ENCODE measurements at places on chromosomes 1 and 21.
A peak's percentile ranks its signal among the peaks of the same experiment; 100 is the strongest.

GRCh38 chr1:214514032-214514818 is 37.2 kb downstream of the PTPN14 start:
- DNase-seq = no peak

- DNase-seq = no peak
Measured at GRCh38 chr1:224188286-224188685, 5.2 kb downstream of the DEGS1 start.

- DNase-seq = no peak
Measured at GRCh38 chr1:173570370-173571007, 32.4 kb downstream of the SLC9C2 start.

DNA sequence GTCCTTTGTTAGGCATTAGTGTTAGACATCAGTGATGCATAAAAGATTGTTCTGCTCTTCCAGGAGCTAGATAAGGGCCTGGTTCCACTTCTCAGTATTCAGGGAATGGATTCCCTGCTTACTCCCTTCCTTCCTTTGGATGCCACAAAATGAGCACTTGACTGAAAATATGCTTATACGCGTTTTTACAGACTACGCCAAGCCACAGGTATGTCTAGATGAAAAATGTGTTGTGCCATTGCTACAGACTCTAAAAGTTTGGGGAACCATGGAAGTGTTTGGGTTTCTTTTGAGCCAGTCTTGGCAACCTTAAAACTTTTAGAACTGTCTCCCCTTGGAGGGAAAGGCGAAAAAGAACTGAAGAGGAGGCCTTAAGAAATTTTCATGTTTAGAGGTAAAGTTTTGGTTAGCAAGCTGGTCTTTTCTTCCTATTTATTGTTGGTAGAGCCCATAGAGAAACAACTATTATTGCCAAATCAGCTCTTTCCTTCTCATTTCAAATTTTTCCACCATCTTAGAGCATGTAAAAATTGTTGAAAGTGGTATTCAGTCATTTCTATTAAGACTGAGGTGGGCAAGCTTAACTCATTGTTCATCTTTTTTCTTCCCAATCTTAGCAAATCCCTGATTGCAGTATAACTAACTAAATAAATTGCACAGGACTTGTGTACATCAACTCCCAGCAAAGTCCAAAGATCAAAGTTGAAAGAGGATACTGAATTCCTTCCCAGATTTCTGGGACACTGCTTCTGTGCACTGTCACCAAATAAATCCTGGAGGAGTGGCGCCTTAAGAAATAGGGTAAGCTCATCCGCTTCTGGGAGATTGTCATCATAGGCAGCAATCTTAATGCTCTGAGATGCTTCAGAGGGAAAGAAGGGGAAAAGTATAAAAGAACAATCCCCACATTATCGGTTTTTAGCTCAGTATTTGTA is 18.9 kb downstream of the FGGY start:
- peak; percentile 56 for DNase-seq

DNA sequence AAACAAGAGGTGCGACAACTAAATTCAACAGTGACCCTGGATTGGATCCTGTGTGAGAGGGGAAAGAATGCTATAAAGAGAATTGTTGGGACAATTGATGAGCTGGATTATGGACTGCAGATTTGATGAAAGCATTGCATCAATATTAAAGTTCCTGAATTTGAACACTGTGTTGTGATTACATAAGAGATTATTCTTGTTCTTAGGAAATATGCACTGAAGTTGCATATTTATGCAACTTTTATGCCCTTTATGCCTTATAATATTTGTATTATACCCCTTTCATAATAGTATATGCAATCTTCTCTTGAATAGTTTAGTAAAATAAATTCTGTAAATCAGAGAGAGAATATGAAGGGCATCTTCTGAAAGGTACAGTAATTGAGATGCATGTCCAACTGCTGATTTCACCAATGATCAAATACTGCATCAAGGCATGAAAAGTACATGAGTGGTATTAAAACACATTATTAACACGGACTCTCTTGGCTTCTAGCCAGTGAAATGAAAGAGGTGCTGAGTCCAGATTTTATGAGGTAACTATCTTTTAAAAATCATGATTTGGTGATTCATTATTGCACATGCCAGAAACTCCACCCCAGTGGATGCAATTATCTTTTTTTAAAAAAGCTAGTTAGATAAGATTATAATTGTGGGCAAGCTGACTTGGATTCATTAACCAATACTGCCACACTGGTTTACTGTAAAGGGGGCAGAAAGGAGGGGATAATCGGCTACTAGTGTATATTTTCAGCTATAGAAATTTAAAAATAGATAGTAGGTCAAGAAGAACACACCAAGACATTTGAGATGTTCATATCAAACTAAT is 19.9 kb upstream of the LPAR3 start:
- no peak for DNase-seq

DNA sequence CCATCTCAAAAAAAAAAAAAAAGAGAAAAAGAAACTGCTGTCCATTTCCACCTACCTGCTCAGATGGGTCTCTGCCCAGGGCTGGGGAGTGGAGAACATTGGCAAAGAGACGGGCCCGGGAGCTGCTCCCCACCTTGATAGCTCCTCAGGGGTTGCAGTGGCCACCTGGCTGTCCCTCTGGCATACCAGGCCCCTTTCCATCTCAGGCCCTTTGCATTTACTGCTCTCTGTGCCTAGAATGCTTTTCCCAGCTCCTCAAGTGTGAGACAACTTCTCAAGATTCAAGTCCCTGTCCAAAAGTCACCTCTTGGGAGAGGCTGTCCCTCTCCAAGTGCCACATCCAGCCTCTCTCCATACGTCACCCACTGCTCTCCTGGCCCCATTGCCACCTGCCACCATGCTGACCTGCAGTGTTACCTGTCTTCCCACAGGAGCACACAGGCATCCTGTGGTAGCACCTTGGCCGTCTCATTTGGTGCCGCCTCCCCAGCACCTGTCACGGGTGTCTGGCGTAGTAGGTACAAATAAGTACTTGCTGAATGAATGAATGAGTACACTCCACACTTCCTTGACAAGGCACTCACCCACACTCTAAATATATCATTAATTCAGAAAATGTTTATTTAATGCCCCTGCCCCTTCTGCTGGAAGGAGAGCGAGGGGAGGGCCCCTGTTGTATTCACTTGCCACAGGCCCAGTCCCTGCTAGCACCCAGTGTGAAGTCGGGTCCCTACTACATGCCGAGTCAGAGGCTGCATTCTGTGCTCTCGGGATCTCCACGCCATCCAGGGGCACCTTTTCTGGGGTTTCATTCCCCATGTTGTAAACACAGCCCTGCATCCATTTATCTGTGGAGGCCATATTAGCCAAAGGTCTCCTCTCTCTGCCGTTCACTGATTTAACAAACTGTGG is 48.8 kb downstream of the DISP3 start:
- DNase-seq = no peak

DNA sequence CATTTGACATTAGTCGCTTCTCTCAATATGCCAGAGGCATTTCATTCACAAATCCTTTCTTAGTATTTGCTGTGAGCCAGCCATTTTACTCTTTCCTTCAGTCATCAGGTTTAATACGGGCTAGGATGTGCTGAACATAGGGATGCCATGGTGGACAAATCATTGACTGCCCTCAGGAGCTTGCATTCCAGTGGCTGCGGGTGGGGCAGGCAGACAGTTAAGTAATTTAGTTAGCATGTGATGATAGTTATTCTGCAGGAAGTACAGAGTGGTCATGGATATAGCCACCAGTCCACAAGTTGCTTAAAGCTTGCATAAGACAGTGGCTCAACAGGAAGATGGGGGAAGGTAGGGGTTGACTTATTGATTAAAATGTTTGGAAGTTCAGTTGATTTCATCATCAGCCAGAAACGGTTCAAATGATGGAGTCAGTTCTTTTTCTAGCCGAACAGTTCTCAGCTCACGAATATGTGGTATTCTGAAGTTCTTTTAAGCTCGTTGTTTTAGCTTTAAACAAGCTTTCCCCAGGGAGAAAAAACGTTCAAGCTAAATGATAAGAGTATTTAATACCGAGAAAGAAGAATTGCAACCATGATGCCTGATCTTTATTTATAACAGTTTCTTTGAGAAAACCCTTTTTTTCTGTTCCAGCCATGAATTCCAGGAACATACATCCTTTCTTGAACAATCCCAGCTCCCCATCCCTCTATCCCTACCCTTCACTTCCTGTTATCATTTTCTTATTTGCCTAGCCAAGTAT is 1.4 kb downstream of the SLC22A15 start:
- DNase-seq = peak; percentile 13

- DNase-seq = peak; percentile 61
Measured at GRCh38 chr1:112337028-112337531, 58.9 kb upstream of the CTTNBP2NL start.

GRCh38 chr1:99638853-99639252 is 7.1 kb upstream of the PALMD start:
- peak; percentile 23 for DNase-seq

GRCh38 chr1:186518395-186518794 is 57.5 kb upstream of the PDC start:
- DNase-seq = no peak

DNA sequence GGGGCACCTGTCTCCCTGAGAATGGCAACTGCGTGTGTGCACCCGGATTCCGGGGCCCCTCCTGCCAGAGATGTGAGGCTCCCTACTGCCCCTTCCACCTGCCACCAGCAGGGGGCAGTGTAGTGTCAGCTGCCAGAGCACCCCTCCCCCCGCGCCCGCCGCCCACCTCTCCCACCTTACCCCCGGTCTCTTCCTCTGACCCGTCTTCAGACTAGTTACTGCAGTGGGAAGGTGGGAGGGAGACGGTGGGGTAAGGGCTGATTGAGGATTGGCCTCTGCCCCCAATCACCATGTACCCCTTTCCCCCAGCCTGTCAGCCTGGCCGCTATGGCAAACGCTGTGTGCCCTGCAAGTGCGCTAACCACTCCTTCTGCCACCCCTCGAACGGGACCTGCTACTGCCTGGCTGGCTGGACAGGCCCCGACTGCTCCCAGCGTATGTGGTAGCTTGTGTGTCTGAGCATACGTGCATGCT is 10.1 kb upstream of the LRRC71 start:
- peak; percentile 75 for DNase-seq

DNA sequence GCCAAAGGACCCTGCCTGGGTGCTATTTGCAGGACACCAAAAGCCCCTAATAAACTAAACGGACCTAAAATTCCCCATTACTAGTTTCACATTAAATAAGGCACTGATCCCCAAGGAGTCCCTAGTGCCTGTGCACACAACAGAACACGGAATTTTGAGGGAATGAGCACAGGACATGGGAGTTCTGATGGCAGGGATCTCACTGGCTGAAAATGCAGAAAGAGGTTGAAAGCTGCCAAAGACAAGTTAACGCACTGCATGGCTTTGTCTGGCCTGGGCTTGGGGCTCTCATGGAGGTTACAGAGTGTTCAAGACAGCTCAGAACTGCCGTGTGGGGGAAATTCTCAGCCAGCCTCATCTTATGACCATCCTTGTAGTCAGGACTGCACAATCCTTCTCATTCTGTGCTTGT is 15.6 kb upstream of the ATP1B1 start:
- no peak for DNase-seq

DNA sequence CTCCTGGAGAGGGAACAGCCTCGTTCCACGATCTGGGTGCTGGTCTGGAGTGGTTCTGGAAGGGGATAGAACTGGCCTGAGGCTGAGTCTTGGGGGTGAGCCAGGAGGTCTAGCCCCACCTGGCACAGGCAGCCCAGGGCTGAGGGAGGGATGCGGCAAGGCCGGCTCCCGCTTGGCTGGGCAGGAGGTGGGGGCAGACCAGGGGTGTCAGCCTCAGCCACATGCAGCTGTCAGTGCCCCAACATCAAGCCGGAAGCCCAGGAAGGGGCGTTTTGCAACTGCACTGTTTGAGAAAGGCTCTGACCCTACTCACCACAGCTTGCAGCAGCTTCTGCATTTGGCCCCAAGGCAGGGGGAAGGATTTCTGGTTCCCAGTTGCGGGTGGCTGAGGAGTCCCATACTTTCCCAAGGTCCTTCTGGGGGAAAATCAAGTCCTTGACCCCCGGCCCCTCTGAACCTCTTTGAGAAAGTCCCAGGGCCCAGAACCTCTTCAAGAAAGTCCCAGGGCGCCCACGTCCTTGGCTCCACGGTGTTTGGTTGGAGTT is 2.0 kb downstream of the EFHD2 start:
- peak; percentile 23 for DNase-seq

GRCh38 chr1:37042506-37042905 is 8.2 kb upstream of the GRIK3 start:
- peak; percentile 43 for DNase-seq

- DNase-seq = peak; percentile 46
Measured at GRCh38 chr1:69898403-69898947, 306.9 kb downstream of the LRRC40 start.

DNA sequence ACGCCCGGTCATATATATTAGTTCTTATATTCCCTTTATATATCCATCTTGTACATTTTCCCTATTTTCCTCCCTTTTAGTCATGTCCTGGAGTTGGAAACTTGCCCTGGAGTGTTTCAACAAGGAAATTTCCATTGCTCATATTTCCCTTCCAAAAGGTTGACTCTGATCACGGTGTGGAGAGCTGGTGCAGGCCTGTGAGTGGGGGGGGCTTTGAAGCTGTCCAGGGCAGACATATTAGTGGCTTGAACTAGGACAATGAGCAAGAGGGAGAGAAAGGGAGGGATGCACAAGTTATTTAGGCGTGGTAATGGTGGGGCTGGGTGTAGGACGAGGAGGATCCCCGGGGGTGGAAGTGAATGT is 30.4 kb upstream of the TMEM61 start:
- no peak for DNase-seq

DNA sequence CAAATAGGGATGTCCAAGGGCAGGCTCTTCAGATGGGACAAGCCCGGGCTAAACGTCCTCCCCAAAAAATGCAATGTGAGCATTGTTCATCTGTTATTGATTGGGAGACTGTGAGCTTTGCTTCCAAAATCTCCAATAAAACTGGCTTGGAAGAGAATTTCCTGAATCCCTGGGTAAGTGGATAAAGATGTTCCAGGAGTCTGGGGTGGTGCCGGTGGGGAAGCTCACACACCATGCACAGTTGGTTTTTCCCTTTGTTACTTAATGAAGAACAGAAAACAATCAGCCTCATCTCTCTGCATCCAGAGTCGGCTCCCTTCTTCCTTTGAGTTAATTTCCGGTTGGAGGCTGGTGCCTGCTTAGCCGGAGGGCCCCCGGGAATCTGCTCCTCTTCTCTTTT is 72.1 kb upstream of the ZBTB40 start:
- DNase-seq = no peak

- no peak for DNase-seq
Measured at GRCh38 chr1:89736937-89737733, 83.7 kb upstream of the LRRC8D start.

GRCh38 chr1:92118826-92119225 is 38.7 kb downstream of the BTBD8 start:
- DNase-seq = no peak

- DNase-seq = peak; percentile 79
Measured at GRCh38 chr1:57307392-57308170, 116.3 kb downstream of the DAB1 start.

GRCh38 chr1:12015001-12015491 is 4.3 kb upstream of the MIIP start:
- no peak for DNase-seq

Measured in NCI-H82 (cell line).